Activated CD4-positive, CD25-positive, alpha-beta regulatory T cell (primary cell): ENCODE measurements at places on chromosomes 5 and 9.

DNA sequence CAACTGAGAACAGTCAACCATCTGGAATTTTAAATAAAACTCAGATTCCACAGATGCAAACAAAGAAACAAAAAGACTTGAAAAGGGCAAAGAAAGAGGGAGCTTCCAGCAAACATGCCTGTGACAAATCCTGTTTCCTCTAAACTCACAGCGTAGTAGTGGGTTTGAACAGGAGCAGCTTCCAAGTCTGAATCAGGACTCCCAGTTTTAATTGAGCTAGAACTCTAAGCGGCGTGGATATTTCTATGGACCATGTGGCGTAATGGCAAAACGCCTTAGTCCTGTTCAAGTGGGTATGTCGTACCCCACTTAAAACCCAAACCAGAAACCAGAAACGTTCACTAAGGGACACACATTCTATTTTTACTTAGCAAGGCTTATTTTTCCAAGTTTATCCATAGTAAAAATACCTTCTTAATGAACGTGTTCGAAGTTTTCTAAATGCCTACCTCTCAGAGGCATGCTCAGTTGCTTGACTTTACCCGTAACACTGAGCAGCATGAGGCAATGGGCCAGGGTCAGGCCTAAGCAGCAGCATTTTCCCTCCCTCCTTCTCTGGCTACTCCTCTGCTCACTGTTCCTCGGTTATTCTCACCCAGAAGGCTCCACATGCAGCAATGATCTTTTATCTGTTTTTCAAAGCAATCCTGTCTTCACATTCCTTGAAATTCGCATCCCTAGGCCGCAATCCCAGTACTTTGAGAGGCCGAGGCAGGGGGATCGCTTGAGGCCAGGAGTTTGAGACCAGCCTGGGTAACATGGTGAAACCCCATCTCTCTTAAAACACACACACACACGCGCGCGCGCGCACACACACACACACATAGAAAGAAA is 77.9 kb downstream of the FNBP1 start:
- DNase-seq = no peak

DNA sequence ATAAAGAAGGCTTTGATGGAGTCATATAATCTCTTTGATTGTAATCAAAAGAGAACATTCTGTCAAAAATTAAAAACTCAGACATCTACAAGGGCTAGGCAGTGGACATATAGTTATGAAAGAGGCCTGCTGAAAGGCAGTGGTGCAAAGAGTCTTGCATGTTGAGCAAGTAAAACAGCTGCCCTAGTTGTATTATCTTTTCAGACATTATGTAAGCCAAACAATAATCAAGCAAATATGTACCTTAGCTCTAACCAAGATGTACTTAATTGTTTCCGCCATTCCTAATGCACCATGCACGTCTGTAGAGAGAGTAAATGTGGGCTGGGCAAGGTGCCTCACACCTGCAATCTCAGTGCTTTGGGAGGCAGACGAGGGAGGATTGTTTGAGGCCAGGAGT is 14.3 kb downstream of the GAPT start:
- no peak for DNase-seq

- no peak for DNase-seq
These were observed 97.8 kb downstream of the ADAMTS12 start for GRCh38 chr5:33793836-33794549.

DNA sequence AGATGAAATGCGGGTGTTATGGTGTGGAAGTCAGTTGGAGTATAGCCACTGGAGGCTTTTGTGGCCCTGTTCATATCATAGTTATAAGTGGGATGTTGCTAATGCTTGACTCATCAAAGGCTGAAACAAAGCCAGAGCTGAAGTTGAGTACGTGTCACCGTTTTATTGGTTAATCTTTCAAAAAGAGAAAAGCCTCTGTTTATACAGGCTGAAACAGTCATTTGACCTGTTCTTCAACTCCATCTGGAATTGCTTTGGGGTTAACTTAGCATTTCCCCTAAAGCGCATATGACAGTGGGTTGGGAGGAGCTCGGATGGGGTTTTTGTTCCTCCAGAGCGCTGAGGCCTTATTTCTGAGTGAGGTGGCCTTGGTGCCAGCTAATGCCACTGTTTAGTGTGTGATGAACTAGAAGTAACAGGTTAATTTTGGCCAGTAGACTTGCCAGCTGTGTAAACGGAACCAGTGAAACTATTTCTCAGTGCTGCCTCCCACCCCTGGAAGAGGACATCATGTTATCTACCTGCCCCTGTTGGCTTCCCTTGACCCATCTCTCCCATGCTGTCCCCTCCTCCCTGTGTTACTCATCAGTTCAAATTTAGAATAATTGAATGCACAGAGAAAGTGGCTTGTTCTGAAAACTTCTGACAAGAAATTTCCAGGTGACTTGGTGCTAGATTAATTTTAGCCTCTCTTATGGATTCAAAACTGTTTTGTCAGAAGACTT is 34.2 kb downstream of the MTAP start:
- no peak for DNase-seq

DNA sequence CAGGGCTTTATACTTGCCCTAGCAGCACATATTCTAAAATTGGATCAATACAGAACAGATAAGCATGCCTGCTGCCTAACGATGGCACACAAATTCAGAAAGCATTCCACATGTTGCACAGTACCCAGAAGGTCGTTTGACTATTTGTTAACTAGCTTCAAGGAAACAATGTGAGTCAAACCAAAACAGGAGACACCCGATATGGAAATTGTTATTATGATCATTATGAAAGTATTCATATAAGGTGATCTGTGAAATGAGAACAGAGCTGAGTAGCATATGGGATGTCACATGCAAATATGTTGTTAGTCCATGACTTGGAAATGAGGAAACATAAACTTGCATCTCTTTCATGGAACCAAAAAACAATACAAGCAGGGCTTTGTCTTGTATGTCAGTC is 56.3 kb upstream of the BICD2 start:
- DNase-seq = no peak

DNA sequence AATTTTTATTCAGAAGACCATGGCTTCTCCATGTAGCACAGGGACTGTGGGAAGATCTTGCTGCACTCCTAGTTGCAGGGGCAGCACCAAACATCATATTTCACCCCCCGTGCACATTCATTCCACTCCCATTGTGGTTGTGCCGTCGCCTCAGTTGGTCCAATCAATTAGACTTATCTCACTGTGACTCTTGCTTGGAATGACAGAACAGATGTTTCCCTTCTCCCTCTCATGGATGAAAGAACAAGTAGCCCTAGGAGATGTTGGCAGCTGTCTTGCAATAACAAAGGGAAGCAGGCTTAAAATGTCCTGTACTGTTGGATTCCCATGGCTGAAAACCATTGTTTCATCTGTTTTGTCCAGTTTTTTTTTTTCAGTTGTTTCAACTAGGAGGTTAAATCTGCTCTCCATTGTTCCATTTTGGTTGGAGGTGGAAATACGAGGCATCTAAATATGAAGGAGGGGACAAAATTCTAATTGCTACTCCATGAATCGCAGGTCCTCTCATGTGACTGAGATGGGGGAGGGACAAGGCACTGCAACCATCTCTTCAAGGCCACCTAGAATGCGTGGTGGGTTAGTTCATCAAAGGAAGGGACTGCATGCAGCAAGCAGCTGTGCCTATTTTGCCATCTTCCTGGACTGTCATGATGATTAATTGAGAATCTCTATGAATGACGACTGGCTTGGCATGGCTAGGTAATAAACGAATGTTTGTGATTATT is 214.4 kb downstream of the NSG2 start:
- no peak for DNase-seq

GRCh38 chr5:83494666-83495065 is 23.1 kb downstream of the VCAN start:
- no peak for DNase-seq

- no peak for DNase-seq
These were observed 213.4 kb downstream of the TRIM32 start for GRCh38 chr9:116900543-116900942.

GRCh38 chr9:135858491-135859185 is 48.7 kb downstream of the CAMSAP1 start:
- DNase-seq = no peak

DNA sequence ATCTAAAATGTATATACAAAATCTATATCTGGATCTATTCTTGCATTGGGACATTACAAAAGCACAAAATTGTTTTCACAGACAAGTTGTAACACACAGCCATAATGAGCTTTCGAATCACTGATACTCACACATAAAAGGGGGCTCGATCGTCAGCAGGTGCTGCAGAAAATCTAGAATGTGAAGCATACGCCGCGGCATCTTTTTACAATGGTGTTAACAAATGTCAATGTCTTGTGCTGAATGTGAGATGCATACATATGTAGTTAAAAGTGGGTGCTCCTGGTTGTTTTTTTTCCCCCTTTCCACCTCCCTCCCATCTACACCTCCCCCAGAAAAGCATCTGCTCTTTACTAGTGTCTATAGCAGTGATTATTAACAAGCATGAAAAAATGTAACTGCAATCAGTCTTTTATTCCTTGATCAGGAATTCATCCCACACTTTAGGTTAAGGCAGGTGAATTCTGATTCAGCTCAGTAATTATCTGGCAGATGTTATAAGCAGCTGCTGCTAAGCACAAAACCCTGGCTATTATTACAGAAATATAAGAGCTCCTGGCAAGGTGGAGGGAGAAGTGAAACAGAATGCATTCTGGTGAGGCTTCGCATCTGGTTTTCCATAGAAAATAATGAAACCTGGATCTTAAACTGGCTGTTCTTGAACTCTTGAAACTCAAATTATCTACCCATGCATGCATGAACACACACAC is 114.1 kb downstream of the MPDZ start:
- no peak for DNase-seq

DNA sequence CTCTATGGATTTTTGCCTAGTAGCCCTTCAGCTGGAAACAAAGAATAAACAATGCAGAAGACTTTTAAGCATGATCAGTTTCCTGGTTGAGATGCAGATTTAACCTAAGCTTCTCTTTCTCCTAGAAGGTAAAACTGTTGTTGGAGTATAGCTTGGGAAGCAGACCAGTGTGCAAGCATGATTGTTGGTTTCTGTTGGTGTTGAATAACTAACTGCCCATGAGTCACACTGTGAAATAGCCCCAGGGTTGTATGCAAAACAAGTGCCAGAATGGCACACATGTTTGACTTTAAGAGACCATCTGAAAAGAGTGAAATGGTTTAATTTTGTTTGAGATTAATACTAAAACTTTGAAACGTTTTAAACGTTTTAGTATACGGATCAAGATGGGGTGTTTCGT is 227.1 kb downstream of the ARHGEF28 start:
- DNase-seq = no peak

DNA sequence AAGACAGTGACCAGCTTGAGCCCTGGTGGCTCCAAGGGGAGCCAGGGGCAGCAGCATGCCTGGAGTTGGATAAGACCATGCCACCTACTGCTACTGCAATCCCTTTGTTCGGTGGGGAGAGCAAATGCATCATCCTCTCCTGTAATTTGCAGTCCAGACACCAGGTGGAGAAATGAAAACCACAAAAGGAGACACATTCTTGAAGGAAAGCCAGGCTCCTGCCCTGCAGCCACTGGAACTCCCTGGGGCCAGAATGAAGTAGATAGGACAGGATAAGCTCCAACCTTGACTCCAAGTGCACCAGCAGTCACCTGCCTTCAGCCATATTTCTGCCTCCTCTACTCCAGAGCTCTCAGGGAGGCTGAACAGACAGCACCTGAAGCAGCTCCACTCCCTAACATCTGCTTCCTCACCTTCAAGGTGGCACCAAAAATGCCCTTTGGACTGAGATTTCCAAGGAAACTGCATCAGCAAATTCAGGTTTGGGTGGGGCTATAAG is 65.1 kb upstream of the IQGAP2 start:
- DNase-seq = peak; percentile 4

DNA sequence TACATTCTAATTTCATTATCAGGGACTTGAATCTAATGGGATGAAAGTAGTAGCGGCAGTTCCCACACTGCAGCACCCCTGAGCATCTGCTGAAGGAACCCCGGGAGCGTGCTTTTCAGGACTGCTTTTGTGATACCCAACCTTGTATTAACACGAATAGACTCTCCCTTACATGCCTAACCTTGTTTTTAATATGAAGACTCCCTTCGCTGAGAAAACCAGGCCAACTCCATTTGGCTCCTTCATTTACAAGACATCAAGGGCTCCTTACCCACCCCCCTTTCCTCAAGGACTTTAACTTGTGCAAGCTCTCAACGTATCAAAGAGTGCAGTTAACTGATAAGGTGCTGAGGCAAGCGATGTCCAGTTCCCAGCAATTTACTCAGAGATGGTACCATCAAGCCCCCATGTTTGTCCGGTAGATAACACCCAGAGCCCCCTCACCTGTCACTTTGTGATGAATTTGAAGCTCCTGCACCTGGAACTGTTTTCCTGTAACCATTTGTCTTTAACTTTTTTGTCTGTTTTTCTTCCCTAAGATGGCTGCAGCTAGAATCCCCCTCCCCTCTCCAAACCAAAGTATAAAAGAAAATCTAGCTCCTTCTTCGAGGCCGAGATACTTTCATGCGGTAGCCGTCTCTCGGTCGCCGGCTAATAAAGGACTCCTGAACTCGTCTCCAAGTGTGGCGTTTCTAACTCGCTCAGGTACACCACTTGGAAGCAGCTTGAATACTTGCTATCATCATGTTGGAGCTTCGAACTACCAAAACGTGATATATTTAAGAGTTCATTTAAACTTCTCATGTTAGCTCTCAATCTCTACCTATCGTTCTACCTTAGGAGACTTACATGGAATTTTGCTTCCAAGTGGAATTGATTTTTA is 10.7 kb downstream of the HNRNPH1 start:
- no peak for DNase-seq

GRCh38 chr5:81145329-81145935 is 87.7 kb upstream of the CKMT2 start:
- DNase-seq = no peak

GRCh38 chr9:34958411-34958982 is 412 bp downstream of the PHF24 start:
- DNase-seq = no peak

- no peak for DNase-seq
These were observed 819.9 kb upstream of the GRAMD2B start for GRCh38 chr5:125603321-125603720.

- no peak for DNase-seq
These were observed 40.2 kb downstream of the RASA1 start for GRCh38 chr5:87307796-87308423.

DNA sequence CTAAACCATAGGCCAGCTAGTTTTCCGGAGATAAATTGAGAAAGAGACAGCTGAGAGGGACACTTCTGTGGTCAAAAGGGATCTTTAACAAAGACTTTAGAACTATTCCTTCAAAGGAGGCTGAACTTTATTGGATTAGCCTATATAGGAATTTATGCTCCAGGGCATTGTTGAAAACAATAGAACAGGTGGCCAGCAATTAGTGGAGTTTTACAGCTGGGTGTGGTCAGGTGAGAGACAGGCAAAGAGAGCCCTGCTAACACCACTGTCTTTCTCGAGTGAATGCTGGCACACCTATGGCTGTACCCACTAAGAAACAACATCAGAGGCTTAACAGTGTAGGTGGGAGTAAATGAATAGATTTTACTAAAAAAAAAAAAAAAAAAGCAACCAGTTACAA is 16.7 kb upstream of the TLR4 start:
- no peak for DNase-seq
